DMS79 (cell line): ENCODE measurements at places on chromosomes 6 and 20.

- DNase-seq = no peak
These were observed 16.6 kb downstream of the DNAAF9 start for GRCh38 chr20:3390759-3391425.

- peak; percentile 36 for DNase-seq
These were observed 132.7 kb upstream of the LRFN2 start for GRCh38 chr6:40719671-40720374.

GRCh38 chr6:69866351-69866769, at the start of gene COL19A1:
Gene COL19A1 (plus strand): TSS chr6:69866556. CDS start chr6:69879568, 13,012 bp downstream.
- no peak for DNase-seq

DNA sequence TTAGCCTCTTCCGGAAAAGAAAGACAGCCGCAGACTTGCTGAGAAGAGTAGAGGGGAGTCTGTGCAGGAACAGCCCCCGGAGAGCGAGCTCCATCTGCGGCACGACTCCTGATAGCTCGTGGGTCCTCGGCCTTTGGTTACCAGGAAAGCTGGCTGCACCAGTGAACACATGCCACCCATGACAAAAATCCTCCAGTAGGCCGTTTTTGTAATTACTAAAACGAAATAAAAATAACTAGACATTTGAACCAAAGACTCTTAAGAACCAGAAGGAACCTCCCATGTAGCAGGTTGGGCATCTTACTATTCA, 42.2 kb downstream of the RAMACL start:
- no peak for DNase-seq

DNA sequence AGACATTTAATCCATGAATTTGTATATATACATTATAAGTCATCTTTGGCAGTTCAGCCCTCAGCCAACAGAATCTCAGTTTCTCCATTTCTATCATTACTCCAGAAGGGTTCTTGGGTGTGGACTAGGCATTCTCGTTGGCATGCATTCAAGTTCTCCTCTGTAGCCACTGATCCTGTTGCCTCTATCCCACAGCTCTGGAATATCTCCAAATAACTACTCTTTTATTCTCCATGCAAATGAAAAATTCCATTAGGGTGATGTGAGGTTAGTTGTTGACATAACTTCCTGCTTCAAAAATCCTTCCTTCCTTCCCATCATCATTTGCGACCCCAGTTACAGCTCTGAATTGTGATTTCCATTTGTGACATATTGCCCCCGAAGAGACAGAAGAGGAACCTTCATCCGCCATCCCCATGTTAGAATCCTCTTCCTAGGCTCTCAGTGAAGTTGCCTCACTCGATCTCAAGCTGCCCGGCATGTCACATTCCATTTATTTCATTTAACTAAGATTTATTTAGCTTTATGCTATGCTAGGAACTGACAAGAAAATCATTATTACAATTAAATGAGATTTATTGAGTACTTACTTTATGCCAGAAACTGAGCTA, 93.7 kb upstream of the EDN1 start:
- DNase-seq = no peak

DNA sequence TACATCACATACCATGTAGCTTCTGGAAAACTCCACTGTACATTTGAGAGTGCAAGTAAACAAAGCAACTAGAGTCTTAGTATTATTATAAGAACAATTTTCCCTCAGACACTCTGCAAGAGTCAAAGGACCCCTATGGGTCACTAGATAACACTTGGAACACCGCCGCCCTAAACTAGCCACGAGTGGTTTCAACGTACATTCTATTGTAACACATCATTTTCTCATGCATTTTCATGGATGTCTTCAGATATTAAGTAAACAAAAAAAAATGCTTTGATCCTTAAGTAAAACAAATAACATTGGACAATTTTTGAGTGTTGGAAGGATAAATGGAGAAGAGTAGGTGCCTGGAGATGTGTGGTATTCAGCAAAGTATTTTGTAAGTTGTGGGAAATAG, 3.2 kb upstream of the RNF146 start:
- no peak for DNase-seq

DNA sequence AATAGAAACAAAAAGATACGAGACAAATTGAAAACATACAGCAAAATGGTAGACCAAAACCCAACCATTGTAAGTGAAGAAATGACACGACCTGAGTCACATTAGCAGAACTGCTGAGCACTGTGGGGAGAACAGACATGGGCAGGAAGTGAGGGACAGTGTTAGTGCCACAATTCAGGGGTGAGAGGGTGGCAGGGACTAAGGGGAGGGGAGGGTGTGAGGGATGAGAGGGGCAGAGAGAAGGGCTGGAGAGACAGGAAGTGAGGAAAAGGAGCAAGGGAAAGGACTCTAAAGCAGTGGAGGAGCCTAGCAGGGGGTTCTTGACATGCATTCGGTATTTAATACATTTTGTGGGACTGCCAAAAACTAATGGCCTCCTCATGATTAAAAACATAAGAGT, 45.0 kb upstream of the TRIM26 start:
- DNase-seq = no peak

GRCh38 chr20:35283441-35284266, 918 bp downstream of the EIF6 start:
- DNase-seq = no peak

DNA sequence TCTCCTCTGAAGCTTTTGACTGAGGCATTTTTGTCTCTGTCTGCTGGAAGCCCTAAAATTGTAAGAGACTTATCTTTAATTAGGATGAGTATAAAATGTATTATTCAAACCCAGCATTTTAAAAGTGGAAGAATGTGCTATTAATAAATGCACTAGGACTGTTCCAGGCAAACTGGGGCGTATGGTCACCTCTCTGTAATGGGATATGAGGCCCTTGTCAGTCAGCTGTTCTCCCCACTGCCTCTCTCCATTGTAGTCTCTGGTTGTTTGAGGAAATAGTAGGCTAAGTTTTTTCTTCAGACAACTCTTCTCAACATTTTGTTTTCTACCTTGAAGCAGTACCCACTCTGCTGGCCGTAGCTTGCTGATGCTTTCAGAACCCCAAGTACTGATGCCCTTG, 14.3 kb upstream of the DEF6 start:
- no peak for DNase-seq

DNA sequence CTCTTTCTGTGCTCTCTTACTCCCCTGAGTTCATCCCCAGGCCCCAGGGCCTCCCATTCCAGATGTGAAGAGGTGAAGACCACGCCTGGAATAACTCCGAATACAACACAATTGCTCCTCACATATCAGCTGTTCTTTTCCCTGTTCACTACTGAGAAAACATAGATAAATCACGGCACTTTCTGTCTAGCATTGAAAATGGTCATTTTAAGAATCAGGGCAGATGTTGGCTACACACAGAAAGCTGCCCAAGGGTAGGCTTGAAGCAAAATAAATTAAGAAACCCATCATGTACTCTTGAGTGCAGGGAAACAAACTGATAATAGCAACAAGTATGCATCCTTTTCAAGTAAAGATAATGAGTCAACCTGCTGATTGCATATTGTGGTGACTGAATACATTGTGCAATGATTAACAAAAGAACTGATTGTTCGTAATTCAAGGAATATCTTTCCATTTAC, 382.5 kb downstream of the PRKN start:
- DNase-seq = no peak

GRCh38 chr6:13427801-13428582, 59.4 kb downstream of the GFOD1 start:
- peak; percentile 27 for DNase-seq

GRCh38 chr6:42278131-42278853, 60.6 kb upstream of the MRPS10 start:
- DNase-seq = no peak

DNA sequence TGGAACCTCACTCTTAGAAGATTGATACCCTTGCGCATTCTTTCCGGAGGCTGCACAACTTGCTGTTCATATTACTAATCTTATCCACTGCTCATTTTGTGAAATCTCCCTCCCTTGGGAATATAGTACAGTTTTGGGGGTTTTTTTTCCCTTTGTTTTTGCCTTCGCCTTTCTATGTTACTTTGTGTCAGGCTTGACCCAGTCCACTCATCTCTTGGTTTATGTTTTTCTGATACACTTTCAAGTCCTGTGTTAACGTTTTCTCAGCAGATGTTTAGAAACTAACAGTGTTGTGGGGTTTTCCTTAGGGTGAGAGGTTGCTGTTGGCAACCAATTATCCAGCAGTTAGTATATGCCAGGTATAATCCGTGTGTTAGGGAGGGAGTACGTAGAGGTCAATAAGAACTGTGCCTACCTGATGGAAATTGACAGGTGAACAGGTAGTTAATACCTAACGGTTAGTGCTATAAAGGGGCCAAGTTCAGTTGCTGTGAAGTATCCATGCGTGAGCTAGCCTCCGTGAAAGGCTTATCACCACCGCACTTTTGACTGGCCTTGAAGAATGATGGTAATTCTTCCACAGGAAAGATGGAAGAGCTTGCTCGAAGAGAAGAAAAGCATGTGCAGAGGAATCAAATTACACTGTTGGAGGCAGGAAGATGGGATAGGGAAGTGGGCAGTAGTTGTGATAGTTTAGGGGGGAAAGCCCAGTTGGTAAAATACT, 1.4 kb downstream of the NFYA start:
- DNase-seq = no peak

- no peak for DNase-seq
These were observed 21.6 kb downstream of the POFUT1 start for GRCh38 chr20:32229251-32229747.

GRCh38 chr20:21526776-21527175, 12.9 kb upstream of the NKX2-2 start:
- DNase-seq = no peak

DNA sequence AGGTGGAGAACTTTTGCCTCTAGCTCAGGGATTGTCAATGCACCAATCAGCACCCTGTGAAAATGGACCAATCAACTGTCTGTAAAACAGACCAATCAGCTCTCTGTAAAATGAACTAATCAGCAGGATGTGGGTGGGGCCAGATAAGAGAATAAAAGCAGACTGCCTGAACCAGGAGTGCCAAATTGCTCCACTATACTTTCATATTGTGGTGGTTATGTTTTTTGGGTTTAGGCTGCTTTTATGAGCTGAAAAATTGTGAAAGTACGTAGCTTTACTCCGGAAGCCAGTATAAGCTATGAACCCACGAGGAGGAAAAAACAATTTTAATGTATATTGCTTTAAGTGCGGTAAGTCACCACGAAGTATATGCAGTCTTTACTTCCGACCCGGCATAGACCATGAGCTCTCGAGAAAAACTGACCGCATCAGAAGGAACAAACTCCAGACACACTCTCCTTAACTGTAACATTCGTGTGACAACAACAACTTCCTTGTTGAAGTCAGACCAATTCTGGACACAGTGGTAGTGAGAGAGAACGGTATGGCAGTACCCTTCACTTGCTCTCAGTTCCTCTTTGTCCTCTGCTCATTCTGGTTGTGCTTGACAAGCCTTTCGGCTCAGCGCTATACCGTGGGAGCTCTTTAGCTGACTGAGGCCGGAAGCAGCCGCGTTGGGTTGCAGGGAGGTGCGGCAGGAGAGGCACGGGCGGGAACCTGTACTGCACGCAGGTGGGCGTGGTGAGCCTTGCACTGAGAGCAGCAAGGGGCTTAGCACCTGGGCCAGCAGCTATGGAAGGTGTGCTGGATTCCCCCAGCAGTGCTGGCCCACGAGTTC, 81.9 kb upstream of the E2F3 start:
- no peak for DNase-seq

- peak; percentile 4 for DNase-seq
These were observed 355.1 kb downstream of the HAO1 start for GRCh38 chr20:7585126-7585679.

GRCh38 chr6:24549674-24550353, 55.0 kb downstream of the ALDH5A1 start:
- DNase-seq = no peak

GRCh38 chr6:46414398-46414797, 76.9 kb downstream of the RCAN2 start:
- DNase-seq = no peak

DNA sequence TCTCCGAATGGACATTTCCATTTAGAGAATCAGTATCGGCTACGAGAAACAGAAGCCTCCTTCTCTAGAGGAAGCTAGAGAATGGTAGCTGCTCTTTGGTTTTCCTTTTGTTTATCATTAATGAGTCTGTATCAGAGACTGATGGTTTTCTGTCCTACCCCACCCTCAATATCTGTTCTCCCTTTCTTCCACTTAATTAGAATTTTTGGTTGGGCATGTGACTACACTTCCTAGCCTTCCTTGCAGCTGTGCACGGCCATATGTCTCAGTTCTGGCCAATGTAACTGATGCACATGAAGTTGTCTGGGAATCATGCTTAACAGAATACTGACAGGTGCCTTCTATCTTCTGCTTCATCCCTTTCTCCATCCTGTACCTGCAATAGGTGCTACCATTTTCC, 19.0 kb downstream of the RNF24 start:
- DNase-seq = no peak

DNA sequence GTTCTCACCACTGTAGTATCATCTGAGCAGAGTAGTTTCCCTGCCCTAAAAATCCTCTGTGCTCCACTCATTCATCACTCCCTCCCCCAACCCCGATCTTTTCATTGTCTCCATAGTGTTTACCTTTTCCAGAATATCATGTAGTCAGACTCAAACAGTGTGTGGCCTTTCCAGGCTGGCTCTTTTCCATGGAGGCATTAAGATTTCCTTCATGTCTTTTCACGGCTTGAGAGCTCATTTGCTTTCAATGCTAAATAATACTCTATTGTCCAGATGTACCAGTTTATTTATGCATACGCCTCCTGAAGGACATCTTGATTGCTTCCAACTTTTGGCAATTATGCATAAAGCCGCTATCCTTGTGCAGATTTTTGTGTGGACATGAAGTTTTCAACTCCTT, 235.8 kb downstream of the PHACTR1 start:
- DNase-seq = no peak

GRCh38 chr20:63696306-63696627, 185 bp upstream of the TNFRSF6B start:
- DNase-seq = no peak

- no peak for DNase-seq
These were observed 46.5 kb downstream of the NFATC2 start for GRCh38 chr20:51495921-51496545.

DNA sequence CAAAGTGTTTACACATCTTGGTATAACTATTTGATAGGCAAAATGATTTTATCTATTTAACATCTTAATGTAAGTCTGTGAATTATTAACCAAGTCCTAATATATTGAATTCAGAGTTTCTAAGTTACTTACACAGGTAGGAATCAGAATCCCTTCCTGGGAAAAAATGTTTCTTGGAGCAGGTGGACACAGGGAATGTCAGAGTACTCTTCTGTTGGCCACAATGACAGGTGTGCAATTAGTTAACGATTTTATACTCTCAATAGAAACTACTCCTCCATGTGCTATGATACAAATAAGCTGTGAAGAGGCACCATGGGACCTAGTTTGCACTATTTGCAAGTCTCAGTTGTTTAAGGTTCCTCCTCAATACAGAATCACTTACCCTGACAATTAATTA, 821 bp upstream of the TAAR5 start:
- no peak for DNase-seq

GRCh38 chr20:43549416-43550065, 9.3 kb upstream of the SGK2 start:
- DNase-seq = no peak

DNA sequence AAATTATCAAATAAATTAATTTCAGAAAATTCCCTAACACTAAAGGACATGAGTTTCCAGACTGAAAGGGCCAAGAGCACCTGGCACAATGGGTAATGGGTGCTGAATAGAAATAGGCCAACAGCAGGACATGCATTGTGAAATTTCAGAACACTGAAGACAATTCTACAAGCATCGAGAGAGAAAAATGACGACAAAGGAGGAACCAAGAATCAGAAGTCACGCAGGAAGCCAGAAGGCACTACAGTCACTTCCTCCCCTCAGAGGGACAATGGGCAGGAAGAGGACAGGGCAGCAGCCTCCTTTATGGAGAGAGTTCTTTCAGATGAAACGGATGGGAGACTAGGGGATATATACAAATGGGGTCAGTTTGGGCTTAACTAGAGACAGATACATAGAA, 29.6 kb downstream of the PCNA start:
- DNase-seq = no peak

GRCh38 chr6:119240257-119241110, 109.1 kb downstream of the MAN1A1 start:
- DNase-seq = no peak
